ENCODE measurements at places on chromosomes 1 and 21.

DNA sequence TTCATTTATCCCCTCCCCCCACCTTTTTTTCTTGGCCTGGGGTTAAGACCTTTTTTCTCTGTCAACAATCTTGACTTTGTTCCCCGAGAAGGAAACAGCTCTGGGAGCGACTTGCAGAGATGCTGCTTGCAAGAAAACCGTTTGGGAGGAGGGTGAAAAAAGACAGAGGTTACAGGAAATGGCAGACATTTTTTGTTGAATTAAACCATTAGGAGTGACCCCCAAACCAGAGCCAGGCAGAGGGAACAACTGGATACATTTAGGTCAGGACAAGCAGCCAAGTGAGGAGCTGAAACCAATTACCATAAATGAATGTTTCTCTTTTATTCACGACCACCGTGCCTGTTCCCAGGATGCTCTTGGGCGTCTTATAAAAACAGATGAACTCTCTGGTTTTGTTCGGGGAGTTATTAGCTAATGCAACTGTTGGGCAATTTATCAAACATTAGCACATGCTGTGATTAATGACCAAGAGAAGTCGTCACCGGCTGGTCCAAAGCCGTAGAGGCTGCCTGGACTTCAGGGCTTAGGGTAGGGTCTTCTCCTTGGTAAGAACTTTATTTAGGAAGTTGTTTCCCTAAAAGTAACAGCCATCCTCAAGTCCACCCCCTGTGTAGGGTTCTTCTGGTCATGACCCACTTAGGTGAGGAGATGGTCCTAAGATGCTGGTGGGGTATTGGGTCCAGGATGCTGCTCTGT lies 141.0 kb downstream of the FOXD2 start:
- DNase-seq: no peak

DNA sequence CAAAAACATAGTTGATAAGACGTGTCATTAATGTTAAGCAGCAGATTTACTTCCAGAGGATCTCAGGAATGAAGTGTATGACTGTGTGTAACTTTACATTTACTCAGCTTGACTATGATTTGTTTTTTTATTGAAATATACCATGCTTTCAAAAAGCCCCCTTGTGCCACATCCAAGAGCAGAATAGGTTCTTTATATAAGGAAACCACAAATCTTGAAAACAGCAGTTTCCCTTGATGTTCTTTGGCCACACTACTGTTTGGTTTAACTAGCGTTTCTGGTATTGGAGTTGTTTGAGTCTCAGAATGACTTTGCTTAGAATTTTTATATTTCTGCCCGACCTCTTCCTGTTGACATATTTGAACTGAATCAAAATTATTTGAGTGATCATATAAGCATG lies 25.0 kb downstream of the LRRC8C start:
- DNase-seq: no peak

- DNase-seq: peak; percentile 12
Measured at GRCh38 chr1:65067491-65068201, 80.4 kb upstream of the AK4 start.

GRCh38 chr1:165616054-165616612 lies 14.9 kb upstream of the MGST3 start:
- DNase-seq: no peak

- DNase-seq: no peak
Measured at GRCh38 chr1:48760857-48761256, 15.8 kb downstream of the BEND5 start.
